ENCODE measurements at places on chromosomes 3 and 15.

GRCh38 chr3:141248064-141248463 lies 16.4 kb downstream of the PXYLP1 start:
- DNase-seq = no peak

- DNase-seq = no peak
Observed at GRCh38 chr3:18087988-18088387, 337.2 kb downstream of the SATB1 start.

DNA sequence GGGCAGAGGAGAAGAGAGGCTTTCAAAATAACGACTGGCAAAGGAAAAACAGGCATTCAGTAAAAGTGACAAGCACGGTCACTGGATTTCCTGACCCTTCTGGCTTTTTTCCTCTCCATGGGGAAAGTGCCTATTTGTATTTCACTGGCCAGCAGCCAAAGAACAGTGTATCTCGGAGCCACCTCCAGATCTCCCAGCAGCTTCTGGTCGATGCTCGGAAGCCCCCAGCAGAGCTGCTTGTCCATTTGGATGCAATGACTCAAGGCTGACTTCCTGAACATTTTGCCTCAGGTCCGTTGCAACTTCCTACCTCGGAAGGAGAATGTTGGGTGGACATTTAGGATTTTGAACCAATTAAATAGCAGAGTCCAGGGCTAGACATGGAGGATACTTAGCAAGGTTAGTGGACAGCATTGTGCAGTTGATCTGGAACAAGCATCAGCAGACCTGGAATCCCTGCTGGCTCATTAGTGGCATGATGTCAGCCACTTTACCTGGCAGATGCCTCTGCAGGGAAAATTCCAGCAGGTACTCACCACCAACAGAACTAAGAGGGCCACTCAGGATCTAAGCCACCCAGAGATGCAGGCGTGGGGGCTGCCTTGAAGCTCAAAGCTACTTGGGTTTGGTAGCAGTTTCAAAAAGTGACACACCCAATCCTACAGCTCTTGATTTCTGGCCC lies 1.1 kb downstream of the FAM107A start:
- DNase-seq = no peak

GRCh38 chr3:59438492-59438891 lies 388.7 kb upstream of the CFAP20DC start:
- DNase-seq = no peak

DNA sequence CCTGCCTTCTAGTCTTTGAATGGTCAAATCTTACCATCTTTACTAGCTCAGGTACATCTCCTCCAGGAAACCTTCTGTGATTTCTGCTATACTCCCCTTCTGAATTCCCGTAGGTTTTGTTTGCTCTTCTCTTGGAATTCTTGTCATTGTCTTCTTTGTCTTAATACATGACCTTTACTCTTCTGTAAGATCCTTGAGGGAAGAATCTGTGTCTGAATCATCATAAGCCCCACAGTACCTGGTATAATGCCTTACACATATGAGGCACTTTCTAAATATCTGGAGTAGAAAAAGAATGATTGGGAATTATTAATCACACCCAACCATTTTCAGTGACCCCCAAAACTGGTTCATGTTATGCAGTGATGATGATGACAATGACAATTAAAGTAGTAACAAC lies 210.1 kb upstream of the NR2E3 start:
- no peak for DNase-seq

DNA sequence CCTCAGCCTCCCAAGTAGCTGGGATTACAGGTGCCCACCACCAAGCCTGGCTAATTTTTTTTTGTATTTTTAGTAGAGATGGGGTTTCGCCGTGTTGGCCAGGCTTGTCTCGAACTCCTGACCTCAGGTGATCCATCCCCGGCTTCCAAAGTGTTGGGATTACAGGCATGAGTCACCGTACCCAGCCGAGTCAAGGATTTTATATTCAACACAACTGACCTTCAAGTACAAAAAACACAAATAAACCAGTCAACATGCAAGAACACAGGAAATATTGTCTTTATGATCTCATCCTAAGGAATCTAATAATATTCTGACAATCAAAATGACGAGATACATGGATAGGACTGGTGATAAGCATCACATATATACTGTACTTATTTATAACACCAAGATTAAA lies 37.9 kb downstream of the TJP1 start:
- no peak for DNase-seq

GRCh38 chr3:79618883-79619282 lies 148.9 kb downstream of the ROBO1 start:
- no peak for DNase-seq

DNA sequence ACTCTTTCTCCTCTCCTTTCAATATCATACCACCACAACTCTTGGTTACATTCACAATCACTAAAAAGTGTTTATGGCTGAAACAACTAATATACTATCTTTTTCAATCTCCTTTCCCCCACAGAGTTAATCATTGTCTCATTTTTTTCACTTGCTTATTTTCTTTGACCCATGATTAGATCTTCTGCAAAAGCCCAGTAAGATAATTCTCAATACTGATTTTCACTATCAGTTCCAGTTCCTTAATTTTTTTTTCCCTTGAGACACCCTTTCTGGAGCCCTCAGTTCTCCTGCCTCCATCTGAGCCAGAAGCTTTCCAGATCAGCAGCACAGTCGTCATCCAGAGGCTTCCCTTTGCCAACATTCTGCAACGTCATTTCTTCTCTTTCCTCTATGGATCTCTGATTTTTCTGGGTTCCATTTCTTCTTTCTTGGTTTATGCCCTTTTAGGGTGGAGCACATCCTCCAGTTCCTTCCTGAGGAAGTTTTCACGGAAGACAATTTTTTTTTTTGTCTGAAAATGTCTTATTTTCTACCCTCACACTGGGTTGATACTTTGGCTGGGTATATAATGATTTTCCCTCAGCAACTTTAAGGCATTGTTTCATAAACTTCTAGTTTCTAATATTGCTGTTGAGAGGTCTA lies 88.7 kb upstream of the C15orf39 start:
- no peak for DNase-seq

DNA sequence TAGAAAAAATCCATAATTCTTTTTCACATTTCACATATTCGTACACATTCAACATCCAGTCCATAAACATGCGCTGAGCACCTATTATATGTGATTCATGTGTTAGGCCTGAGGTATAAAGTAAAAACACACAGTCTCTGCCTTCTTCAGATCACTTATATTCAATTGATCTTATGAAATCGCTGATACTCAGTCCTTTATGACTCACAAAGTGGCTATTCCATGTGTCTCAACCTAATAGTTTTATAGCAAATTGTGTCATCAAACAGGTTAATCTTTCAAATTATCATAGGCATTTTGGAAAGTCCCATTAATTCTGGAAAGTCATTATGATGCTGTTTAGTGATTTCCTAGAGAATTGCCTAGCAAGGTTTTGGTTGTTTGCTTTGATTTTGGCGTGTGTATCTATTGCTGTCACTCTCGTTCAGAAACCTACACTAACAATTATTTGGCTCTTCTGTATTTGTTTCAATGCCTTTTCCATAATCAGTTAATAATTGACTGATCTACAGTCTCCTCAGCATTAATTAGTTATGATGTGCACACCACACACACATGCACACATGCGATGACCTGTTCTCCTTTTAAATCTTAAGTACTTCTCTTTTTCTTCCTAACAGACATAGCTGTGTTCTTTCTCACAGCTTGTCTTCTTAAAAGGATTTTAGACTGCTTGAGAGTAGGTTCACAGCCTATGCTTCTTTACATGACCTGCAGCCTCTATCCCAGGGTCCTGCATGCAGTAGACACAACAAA lies 353.1 kb downstream of the MECOM start:
- no peak for DNase-seq

DNA sequence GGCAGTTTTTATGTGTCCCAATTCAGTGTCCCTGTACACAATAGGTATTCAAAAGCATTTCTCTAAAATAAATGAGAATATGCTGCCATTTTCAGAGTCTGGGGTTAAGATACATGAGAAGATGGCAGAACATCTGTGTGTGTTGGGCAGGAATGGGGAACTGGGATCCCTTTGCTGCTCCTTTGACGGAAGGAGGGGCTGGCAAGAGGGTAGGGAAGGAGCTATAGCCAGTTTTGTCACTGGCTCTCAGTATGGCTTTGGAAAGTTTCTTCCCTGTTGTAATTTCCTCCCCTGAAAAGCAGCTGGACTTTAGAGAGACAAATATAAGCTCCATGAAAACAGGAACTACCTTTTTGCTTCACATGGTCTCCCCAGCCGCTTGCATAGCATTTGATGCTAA lies 137.5 kb upstream of the PRR23C start:
- no peak for DNase-seq

DNA sequence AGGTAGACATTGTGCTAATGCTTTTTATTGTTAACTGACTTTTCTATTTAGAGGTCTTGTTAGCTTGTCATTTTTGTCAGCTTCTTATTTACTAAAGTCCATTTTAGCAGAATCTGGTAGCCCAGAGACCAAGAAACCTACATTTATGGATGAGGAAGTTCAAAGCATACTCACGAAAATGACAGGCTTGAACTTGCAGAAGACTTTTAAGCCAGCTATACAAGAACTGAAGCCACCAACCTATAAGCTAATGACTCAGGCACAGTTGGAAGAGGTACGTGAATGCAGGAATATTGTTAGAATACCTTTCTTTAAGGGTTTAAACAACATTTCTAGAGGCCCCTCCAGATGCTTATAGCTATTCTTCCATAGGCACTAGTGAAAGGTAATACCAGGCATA lies 3.0 kb downstream of the MRPS22 start:
- no peak for DNase-seq

DNA sequence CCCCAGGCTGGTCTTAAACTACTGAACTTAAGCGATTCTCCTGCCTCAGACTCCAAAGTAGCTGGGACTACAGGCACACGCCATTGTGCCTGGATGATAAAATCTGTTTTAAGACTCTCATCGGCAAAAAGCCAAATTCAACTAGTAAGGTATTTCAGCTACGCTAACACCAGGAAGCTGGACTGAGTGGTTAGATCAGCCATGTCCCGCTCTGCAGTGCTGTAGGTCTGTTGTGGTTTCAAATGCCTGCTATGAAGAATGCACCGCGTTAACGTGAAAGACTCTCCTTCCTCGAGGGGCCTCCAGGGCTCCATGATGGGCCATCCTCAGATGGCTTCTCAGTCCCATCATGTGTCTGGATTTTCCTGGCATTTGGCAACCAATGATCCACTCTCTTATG lies 70.2 kb downstream of the PCOLCE2 start:
- no peak for DNase-seq

GRCh38 chr15:55770261-55770660 lies 27.3 kb upstream of the PRTG start:
- no peak for DNase-seq

DNA sequence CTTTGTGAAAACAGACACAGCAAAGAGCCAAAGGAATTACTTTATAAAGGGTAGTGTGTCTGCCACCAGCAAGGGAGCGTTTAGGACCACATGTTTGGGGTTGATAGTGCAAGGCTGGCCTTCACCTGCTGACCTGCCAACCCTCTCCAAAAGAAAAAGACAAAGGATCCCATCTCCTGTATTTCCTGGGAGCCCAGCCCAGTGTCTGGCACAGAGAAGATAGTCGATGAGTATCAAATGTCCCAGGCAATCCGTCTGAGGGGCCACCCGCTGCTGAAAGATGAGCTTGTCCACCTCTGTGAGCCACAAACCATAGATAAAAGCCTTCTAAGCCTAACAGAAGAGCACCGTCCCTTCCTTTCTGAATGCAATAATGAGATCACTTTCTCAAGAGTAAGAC lies 154.8 kb upstream of the CTNNB1 start:
- no peak for DNase-seq

GRCh38 chr3:106401666-106402490 lies 533.1 kb upstream of the CBLB start:
- no peak for DNase-seq

DNA sequence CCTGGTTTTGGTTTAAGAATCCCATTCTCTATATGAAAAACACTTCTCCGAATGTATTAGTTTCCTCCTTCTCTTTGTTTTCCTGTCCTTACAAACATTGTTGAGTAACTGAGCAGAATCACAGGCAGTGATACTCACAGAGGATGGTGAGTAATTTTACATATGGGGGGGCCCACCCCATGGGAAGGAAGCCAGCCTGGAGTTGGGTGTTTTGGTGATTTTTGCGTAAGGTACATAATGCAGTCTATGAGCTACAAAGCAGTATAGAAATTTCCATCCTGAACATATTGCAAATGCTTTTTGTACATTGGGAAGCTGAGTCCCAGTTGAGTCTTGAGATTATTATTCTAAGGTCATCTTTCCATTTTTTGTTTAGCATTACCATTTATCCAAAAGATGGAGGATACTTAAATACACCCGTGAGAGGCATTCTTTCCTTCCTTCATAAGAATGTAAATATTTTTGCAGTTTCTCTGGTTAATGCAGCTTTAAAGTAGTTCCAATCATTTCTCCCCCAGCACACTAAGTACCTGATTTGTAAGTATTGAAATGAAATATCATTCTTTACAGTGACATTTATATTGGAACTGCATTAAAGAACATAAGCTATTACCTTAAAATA lies 476.8 kb downstream of the AGBL1 start:
- no peak for DNase-seq

DNA sequence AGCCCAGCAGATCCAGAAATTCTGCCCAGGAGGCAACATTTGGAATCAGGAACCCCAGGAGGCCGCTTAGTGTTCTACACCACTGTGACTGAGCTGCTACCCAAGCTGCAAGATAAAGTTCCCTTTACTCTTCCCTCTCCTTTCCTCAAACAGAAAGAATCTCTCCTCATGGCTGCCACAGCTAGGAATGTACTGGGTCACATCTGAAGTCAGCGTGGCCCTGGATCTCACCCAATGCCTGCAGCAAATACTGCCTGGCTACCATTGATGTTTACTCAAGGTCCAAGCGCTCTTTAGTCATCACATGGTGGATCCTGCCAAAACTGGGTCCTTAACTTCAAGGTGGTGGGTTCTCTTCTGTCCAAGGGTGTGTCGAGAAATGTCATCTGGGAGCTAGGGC lies 382.7 kb downstream of the EPHA6 start:
- DNase-seq = no peak

GRCh38 chr15:99568625-99569352 lies 3.0 kb downstream of the MEF2A start:
- DNase-seq = no peak

GRCh38 chr15:56052395-56053045 lies 59.1 kb upstream of the NEDD4 start:
- DNase-seq = no peak

DNA sequence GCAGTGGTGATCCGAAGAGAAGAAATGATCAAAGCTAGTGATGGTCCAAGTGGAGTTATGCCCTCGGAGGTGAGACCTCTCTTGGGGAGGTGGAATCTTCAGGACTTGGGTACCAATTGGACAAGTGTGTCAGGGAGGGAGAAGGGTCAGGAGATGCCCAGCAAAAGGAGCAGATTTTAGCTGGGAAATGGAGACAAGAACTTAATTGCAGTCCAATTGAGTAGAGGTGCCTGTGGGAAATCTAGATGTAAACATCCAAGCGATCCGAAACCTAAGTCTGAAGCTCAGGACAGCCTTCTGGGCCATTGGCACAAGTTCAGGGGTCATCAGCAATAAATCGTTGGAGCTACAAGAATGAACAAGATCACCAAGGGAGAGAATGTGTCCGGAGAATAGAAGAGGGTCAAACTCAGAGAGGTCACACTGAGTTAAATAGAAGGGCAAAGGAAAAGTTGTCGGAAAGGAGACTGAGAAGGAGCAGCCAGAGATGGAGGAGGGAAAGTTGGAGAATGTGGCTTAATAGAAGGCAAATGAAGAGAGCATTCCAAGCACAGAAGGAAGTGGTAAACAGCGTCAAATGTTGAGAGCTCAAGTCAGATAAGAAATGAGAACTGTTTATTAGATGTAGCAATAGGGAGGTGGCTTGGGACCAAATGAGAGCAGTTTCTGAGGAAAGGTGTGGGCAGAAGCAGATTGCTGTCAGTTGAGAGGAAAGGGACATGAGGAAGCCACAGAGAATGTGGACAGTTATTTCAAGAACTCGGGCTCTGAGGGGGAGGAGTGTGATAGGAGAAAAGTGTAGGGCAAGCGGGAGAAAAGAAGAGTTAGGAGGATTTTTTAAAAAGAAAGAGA lies 64.2 kb upstream of the FNDC3B start:
- DNase-seq = no peak
